ENCODE measurements at places on chromosomes 4 and X.

- DNase-seq, result no peak
Observed at GRCh38 chr4:2932321-2932950, 30.8 kb downstream of the NOP14 start.

GRCh38 chr4:15002659-15003400 lies 549 bp downstream of the CPEB2 start:
- DNase-seq, result peak; percentile 78

GRCh38 chr4:57490520-57491255 lies 380.5 kb upstream of the IGFBP7 start:
- peak; percentile 29 for DNase-seq

DNA sequence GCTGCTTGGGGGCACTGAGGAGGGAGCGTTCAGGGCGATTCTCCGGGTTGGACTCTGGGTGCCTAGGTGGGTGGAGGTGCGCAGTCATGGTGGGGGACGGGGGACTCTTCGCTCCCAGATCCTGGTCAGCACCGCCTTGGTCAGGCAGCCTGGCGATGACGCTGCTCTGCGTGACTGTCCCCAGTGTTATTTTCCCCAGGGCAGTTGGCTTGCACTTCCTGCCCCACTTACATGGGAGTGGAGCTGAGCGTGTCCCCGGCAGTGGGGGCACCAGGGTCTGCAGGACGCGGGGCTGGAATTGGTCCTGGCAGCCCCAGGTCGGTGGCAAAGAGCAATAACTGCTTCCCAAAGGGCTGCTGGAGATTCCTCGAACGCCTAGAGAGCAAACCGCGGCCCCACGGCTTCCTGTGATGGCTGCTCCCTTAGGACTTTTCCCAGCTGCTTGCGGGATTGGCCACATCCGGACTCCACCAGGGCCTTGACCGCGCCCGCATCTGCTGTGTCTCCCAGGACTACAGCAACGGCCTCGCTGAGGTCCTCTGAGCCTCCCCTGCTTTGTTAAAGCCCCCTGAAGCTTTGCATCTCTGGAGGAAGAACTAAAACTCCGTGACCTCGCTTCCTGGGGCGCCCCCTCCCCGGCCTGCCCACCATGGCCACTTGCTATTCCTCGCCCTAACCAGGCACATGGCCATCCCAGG lies 35.3 kb upstream of the GPR78 start:
- no peak for DNase-seq

GRCh38 chrX:41723826-41724225 lies at the start of gene GPR82:
GPR82 (plus strand) TSS chrX:41724181; CDS start chrX:41727027, 2,846 bp downstream.
- no peak for DNase-seq

- DNase-seq, result no peak
Observed at GRCh38 chr4:43776371-43776770, 672.2 kb downstream of the KCTD8 start.

- no peak for DNase-seq
Observed at GRCh38 chr4:188993871-188994270, 854.6 kb downstream of the TRIML1 start.

DNA sequence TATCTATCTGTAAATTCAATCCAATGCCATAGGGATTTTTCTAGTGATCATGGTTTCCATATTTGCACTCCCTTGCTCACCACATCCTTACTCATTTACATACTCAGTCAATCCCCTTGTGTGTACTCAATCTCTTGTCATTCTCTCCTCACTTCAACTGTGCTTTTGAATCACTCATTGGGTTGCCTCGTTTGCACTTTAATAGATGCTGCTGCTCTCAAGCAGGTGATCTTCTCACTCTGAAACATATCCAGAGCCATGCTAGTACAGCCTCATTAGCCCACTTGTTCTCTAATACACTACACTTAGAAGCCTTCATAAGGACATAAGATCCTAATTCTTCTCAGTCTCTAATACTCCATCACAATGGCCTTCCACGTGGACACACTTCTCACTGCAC lies 507.9 kb downstream of the TECRL start:
- no peak for DNase-seq

GRCh38 chrX:41522081-41522480 lies 74.9 kb downstream of the NYX start:
- no peak for DNase-seq

DNA sequence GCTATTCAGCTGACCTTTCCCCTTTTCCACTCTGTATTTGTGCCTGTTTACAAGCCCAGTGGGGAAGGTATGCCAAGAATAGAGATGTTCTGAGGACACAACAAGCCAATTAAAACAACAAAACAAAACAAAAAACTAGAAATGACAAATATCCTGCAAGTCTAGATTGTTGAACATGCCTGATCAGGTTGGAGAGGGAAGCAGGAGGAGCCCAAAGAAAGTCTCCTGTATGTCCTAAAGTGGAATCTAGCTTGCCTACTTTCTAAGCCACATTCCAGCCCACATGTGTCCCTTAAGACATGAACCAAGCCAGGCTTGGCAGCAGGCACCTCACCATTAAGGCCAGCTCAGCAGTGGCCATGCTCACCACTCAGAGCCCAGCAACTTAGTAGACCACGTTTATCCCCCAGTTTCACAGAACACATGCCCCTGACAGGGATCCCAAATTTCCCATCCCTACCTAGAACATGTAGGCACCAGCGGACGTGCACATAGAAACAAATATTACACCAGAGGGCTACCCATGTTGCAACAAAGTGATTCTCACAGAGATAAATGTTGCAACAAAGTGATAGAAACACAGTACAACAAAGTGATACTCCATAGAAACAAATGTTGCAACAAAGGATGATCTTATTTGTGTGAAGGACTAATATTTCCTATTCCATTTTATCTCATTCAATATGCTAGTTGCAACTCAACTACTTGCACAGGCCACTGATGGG lies 48.3 kb downstream of the CD99L2 start:
- no peak for DNase-seq

GRCh38 chr4:60652933-60653332 lies 547.2 kb upstream of the ADGRL3 start:
- DNase-seq, result no peak

DNA sequence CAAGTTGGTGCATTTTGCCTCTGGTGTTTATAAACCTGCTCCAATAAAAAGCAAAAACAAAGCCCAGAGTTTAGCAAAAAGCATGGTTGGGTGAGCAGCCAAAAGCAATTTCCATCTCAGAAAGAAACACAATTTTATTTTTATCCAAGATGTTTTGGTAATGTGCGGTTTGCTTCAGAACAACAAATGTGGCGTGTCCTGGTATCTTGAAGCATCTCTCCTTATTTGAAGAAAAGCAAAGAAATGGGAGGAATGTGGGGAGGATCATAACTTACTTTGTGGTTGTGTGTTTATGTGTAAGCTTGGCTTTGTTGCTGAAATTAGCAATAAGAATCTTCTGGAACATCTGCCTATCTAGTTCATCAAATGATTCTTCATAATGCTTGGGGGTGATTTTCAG lies 88.3 kb upstream of the DDX3X start:
- DNase-seq, result no peak

DNA sequence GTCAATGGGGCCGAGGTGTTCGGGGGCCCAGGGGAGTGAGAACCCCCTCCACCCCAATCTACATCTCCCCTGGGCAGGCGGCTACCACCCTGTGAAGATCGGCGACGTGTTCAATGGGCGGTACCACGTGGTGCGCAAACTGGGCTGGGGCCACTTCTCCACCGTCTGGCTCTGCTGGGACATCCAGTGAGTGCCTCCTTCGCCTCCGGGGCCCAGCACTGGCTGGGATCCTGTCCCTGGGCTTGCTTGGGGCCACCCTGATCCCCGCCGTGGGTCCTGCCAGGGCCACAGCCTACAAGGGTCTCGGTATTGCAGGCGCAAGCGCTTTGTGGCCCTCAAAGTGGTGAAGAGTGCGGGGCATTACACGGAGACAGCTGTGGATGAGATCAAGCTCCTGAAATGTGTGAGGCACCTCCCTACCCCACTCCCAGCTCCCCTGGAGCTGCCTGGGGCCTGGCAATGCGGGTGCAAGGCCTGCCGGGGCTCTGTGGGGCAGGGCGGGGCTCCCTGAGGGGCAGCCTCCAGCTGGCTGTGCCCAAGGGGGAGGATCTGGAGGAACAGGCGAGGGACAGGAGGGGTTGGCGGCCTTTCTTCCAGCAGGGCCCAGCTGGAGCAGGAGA lies 697 bp downstream of the SRPK3 start:
- peak; percentile 29 for DNase-seq

DNA sequence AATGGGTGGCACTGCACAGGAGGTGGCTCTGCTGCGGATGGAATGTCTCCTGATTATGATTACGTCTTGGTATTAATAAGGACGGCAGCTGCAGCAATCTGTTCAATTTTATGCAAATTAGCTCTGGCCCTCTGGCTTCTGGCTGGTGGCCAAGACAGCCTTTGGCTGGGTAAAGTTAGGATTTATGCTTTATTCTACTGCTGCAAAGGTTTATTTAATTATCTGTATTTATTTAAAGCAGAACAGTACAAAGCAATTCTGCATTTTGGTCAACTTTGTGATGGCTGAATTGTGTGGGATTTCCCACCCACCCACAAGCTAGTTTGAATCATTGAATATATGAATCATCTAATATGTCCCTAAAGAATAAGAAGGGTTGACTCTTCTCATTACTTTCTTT lies 745.6 kb upstream of the FAM241A start:
- no peak for DNase-seq

DNA sequence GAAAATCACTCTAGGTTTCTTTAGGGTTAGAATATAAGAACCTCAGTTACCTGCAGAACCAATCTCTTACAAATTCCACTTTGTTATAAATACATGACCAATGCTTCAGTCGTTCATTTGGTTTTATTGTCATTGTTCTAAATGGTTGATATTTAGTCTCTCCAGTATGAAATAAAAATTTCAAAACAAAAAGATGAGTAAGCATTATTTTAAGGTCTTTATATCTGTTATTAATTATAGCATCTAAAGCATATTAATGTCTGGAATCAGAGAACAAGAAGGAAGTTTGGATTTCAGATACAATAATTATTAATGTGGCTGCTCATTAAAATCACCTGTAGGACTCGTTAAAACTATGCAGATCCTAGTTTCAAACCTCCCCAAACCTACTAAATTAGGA lies 265.4 kb upstream of the CXorf51A start:
- DNase-seq, result no peak

GRCh38 chr4:2335729-2336101 lies 73.8 kb upstream of the MXD4 start:
- no peak for DNase-seq

DNA sequence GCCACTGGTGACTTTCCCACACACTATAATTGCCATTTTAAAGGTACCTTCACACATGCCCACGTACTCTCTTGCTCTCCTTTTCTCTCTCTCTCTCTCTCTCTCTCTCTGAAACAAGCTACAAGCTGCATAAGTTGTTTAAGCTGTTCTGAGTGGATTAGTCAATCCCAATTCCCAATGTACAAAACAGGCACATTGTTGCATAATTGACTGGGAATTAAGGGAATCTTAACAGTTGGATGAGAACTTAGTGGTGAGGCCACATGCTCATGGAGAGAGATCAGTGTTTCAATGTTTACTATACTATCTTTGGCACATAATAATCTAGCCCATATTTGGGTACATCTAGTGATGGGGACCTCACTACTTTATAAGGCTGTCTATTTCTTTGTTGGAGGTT lies 123.3 kb downstream of the ARHGEF9 start:
- no peak for DNase-seq

DNA sequence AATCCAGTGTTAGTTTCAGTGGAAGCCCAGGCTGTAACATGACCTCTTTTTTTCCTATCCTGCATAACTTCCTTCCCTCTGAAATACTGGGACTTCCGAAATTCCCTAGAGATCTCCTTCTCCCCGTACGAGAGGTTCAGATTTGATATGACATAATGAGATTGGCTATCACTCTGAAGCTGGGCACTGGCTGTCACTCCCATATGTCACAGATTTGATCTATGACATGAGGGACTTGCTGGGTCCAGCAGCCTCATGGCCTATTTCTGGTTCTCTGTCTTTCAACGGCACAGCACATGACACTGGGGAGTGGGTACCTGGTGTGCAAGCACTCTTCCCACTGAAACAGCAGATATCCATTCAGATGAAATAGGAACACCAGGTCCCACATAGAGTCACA lies 36.7 kb downstream of the PF4 start:
- DNase-seq, result no peak

DNA sequence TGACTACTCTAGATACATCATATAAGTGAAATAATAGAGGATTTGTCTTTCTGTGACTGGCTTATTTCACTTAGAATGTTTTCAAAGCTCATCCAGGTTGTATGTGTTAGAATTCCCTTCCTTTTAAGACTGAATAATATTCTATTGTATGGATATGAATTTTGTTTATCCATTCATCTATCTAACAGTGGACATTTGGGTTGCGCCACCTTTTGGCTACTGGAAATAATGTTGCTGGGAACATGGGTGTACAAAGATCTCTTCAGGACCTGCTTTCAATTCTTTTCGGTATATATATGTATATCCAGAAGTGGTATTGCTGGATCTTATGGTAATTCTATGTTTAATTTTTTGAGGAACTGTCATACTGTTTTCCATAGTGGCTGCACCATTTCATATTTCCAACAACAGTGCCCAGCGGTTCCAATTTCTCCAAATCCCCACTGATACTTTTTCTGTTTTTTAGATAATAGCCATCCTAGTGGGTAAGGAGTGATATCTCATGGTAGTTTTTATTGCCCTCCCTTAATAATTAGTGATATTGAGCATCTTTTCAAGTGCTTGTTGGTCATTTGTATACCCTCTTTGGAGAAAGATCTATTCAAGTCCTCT lies 3.4 kb upstream of the SCD5 start:
- DNase-seq, result no peak

DNA sequence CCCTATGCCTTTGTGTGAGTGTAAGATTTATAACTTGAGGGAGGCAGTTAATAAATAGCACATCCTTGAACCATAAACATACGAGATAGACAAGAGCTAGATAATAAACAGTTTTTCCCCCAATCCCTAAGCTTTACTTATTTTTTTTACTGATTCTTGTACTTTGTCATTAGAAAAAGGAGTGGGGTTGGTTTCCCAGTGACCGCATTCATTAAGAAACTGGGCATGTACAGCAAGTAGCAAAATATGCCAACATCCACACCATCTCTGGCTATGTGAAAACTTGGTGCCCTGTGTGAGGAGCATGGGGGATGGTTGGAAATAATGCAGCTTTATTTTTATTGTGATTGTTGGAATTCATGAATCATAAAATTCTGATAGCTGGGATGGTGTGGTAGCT lies 176.2 kb downstream of the CBR4 start:
- no peak for DNase-seq

All from left colon (tissue), 2 donors.